ENCODE measurements at places on chromosomes 6 and 20.
A peak's percentile ranks its signal among the peaks of the same experiment; 100 is the strongest.

DNA sequence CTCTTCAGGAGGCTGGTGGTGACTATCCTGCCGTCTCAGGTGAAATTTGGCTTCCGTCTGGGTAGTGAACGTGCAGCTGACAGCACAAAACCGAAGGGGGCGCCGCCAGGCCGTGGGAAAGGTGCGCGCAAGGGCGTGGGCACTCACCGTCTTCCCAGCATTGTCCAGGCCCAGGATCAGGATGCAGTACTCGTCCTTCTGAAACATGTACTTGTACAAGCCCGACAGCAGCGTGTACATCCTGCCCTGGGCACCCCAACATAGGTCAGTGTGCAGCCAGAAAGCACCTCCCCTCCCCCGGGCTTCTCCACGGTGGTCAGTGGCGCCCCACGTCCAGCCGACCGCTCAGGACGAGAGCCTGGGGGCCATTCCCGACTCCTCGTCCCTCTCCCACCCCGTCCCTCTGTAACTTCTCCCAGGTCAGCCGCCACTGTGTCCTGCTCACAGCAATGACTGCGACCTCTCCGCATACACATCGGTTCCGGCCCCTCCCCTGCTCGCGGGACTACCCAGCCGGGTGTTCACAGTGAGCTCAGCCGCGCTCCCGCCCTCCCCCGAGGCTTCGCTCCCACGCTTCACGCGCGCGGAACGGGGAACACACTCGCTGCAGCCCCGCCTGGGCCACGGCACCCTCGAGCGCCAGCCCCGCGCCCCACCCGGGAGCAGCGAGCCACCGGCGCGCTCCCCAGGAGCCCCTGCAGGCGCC lies 771 bp downstream of the ARFRP1 start:
- peak; percentile 47 for DNase-seq

DNA sequence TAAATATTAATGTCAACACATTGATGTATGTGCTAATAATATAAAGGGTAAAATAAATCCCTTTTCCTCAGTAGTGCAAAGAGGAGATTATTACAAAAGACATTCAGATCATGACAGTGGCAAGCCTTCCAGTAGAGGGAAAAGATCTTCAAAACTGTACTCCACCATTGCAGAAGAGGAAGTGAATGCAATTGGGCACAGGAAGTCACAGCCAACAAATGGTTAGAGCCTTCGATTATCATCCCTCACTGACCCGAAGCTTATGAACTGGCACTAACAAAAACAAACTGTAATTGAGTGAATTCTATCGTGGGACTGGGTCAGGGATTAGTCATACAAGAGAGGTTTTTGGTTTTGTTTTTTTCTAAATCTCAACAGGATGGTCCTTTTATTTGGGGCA lies 39.3 kb upstream of the SCGN start:
- DNase-seq: no peak

DNA sequence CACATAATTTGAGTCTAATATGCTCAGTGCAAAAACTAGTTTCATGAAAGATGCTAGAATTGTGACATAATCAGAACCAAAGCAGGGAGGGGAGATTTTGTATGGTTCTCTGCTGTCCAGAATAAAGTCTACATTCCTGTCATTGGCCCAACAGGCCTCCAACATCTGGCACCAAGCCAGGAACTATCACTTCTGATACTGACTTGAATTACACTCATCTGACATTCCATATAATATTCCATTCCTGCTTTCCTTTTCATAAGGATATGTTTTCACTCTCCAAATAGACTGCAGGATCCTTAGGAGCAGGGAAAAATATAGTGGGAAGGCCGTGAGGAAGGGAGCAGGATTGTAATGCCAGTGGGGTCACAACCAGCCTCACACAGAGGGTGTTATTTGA lies 84.6 kb upstream of the BTN3A2 start:
- DNase-seq: no peak

DNA sequence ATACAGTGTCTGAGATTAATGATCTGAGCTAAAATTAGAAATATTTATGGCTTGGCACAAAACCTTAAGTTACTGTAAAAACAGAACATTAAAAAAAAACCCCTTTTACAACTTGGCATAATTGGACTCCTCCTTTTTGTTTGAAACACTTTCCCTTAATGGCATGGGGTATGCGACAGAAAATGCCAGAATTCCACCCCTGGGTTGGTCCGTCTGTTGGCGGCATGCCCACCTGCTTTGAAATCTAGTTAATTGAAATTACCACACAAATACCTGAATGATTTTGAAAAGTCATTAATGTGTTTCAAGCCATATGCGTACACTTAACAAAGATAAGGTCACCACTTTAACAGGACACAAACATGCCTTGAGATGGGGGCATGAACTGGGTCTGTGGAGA lies 175.1 kb upstream of the FOXQ1 start:
- DNase-seq: no peak

DNA sequence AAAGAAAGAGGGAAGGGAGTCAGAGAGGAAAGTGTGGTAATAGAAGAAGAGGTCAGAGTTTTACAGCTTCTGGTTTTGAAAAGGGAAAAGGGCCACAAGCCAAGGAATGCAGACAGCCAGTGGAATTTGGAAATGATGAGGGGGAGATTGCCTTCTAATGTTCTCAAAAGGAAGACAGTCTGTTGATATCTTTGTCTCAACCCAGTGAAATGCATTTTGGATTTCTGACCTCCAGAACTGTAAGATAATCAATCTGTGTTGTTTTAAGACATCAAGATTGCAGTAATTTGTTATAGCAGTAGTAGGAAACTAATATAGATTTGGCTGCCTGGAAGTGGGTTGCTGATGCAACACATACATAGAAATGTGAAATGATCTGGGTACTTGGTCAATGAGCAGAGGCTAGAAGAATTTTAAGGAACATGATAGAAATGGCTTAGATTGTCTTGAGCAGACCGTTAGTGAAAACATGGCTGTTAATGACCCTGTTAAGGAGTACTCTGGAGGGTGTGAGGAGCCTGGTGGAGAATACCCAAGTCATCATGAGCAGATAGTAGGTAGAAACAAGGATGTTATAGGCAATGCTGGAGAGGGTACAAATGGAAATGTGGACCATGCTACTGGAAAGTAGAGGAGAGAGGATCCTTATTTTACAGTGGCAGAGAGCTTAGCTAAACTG lies 255.8 kb upstream of the RAB32 start:
- DNase-seq: peak; percentile 90

DNA sequence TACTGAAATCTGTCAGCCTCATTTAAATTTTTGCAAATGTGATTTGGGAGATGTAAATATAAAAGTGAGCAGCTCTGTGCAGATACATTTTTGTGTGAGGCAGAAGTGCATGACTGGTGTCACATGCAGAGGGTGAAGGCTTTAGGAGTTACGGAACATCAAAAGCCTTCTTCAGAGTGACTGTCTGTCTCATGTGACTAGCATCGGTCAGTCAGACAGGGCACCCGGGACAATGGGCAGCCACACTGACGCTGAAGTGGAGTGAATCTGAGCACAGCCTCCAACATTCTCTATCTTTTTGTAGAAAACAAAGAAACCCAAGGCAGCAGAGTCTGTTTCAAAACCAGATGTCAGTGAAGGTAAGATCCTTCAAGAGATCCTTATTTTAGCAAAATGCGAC lies 7.9 kb upstream of the FAM209A start:
- DNase-seq: no peak

GRCh38 chr6:26163427-26164119 lies 76.3 kb downstream of the HFE start:
- no peak for DNase-seq

- DNase-seq: peak; percentile 49
These were observed 247.5 kb upstream of the SUPT3H start for GRCh38 chr6:45625191-45625664.

GRCh38 chr20:19112828-19113227 lies 99.6 kb upstream of the SLC24A3 start:
- DNase-seq: no peak

- DNase-seq: no peak
These were observed 138.6 kb upstream of the AFDN start for GRCh38 chr6:167688123-167688522.

DNA sequence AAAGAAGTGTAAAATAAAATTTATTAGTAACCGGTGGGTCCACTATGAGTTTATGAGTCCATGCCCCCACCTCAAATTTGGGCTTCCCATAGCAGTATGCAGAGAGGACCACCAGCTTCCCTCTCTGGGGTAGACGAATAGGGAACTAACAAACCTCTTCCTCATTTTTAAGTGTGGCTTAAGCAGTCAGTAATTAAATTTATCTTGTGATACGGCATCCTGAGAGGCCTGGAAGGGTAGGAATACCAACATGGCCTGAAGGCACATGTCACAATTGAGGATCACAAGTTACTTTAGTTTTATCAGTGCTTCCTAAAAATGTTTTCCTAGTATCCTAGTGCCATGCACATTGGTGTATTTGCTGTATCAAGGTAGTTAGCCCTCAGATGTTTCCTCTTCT lies 239.9 kb downstream of the HIVEP2 start:
- no peak for DNase-seq

DNA sequence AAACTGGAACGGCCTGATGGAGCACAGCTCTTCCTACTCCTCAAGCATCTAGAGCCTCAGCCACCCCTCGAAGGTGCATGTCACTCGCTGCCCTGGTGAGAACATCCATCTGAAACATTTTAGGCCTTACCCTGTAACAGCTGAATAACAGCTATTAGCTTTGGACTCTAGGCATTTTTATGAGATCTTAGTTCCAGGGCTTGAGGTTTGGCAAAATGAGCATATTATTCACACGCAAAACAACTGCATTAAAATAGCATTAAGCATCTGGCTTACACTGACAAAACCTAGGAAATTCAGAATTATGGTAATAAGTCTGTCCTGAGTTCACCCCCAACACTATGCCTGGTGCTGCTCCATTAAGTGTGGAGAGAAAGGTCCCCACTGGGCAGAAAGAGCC lies 56.1 kb downstream of the ADAT2 start:
- DNase-seq: no peak

GRCh38 chr6:63573076-63573898 lies 1.0 kb downstream of the LOC128125822 start:
- DNase-seq: peak; percentile 78

- peak; percentile 60 for DNase-seq
These were observed 18.3 kb upstream of the GPRC6A start for GRCh38 chr6:116847227-116847626.

- DNase-seq: no peak
These were observed 19.8 kb downstream of the DSE start for GRCh38 chr6:116390581-116390980.

GRCh38 chr20:55579802-55580201 lies 425.5 kb downstream of the CBLN4 start:
- DNase-seq: no peak

- no peak for DNase-seq
These were observed 18.5 kb upstream of the FOXC1 start for GRCh38 chr6:1591243-1591642.

DNA sequence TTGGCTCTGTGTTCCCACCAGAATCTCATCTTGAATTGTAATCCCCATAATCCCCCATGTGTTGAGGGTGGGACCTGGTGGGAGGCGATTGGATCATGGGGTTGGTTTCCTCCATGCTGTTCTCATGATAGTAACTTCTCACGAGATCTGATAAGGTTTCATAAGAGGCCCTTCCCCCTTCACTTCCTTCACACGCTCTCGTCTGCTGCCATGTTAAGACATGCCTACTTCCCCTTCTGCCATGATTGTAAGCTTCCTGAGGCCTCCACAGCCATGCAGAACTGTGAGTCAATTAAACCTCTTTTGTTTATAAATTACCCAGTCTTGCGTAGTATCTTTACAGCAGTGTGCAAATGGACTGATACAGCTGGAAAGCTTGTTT lies 90.0 kb downstream of the ELOVL5 start:
- no peak for DNase-seq

- DNase-seq: no peak
These were observed 58.7 kb downstream of the VEGFA start for GRCh38 chr6:43828711-43829110.

DNA sequence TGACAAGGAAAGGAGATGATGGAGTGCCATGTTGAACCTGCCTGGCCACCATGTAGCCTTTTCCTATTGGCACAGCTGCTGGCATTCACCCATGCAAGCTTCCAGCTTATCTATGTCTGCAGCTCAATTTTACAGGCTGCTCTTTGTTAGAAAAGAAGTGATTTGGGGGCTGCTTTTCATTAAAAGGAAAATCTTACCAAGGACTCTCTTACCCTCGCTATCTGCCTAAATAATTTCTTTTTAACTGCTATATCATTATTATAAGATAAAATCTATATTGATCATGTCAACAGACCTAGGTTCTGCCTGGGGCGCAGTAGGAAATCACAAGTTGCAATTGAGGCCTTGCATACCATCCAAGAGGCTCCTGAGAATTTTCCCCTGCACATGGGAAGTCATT lies 167.2 kb downstream of the SYNDIG1 start:
- no peak for DNase-seq

- DNase-seq: no peak
These were observed 13.0 kb downstream of the UBE2J1 start for GRCh38 chr6:89339565-89339964.

DNA sequence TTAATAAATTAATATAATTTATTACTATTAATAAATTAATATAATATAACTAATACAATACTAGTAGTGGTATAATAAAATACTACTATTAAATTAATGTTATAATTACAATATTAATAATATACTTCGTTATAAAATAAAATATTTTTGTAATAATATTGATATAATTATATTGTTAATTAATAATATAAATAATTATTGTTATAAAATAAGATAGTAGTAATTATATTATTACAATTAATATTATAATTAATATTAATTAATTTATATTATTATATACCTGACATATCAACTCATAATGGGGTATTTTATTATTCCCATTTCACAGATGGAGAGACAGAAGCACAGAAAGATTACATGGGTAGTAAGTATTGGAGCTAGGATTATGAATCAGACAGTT lies 8.9 kb downstream of the BEND6 start:
- DNase-seq: no peak

GRCh38 chr6:110853754-110854477 lies 20.7 kb upstream of the AMD1 start:
- no peak for DNase-seq

DNA sequence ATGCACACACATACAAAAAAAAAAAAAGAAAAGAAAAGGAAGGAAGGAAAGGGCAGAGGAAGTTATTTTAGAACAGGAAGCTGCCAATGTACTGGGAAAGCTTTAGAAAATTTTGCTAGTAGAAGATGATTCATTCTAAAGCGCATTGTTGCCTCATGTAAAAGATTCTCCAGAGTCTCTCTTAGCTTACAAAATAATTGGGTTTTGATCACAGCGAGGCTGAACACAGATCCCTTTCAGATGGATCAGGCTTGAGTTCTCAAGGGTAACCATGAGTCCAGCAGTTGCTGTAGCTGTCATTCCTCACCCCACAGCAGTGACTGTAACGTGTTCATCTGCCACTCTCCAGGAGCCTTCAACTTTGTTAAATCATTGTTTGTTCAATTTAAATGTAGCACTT lies 81.9 kb downstream of the PHACTR2 start:
- peak; percentile 39 for DNase-seq

DNA sequence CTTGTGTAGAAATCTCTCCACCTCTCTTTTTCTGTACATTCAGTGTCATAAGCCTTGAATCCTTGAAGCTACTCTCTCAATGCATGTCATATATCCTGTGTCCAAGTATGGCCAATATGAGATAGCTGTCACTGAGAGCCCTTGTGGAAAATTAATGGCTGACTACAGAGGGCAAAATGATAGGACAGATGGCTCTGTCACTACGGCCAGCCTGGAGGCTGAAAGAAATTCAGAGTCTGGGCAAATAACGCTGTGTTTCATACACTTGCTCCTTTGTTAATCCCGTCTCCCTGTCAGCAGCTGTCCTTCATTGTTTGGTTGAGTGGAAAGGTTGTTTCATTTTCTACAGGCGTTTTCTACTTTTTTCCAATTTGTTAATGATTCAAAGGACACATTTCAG lies 70.4 kb upstream of the VGLL2 start:
- DNase-seq: no peak
